SJSA1 (cell line): ENCODE measurements at places on chromosomes 6 and 20. TPM values are rescaled to one million over a fixed set of nuclear protein-coding genes. Genes with fewer than 3 reads are reported as not detected.

HUS1B gene
- 3.3 TPM in 1 of 2 replicates, not detected in the other for total RNA-seq

DNA sequence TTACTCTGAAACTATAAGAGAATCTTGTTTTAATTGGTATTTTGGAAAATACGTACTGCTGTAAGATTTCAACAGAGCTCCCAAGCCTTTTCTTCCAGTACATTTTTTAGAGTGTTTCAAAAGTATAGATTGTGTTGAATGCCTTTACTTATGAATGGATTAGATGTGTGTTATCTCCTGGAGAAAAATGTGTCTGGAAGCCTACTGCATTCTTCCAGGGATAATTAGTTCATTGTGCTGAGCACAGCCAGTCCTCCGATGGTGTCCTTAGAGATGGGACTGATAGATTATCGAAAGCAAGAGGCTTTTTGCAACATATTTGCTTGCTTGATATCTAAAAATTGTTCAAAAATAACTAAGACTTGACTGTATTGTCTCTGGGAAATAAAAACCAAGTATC is 114.2 kb downstream of the PLEKHG1 start:
- H3K36me3 ChIP-seq = no peaks in the 10 kb centered on the region
- no peak for DNase-seq
- H3K27ac ChIP-seq = no peak overlapping the region
- no peaks in the 10 kb centered on the region for H3K4me1 ChIP-seq

DNA sequence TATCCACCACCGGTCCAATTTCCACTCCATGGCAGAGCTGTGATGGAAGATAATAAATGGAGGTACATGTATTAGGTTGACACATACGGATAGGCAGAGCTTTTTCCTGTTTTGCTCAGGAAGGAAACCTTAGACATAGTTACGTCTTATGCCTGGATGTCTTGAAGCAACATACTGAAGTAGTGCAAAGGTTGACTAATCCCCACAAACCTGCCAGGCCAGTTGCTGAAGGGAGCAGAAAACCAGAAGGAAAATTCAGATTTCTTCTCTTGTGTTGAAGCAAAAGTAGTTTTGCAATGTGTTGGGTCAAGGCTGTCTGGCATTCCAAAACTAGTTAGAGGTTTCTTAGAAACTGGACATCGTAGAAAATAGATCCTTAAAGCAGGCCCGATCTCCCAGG is 68.7 kb downstream of the PHACTR1 start:
- no peaks in the 10 kb centered on the region for H3K4me1 ChIP-seq
- H3K36me3 ChIP-seq = no peaks in the 10 kb centered on the region
- H3K27ac ChIP-seq = no peak overlapping the region
- no peak for DNase-seq

GRCh38 chr20:35088231-35089145 is 4.1 kb downstream of the TRPC4AP start:
- no peak for DNase-seq
- H3K4me1 ChIP-seq = peaks cover 19% of the 10 kb centered on the region

DNA sequence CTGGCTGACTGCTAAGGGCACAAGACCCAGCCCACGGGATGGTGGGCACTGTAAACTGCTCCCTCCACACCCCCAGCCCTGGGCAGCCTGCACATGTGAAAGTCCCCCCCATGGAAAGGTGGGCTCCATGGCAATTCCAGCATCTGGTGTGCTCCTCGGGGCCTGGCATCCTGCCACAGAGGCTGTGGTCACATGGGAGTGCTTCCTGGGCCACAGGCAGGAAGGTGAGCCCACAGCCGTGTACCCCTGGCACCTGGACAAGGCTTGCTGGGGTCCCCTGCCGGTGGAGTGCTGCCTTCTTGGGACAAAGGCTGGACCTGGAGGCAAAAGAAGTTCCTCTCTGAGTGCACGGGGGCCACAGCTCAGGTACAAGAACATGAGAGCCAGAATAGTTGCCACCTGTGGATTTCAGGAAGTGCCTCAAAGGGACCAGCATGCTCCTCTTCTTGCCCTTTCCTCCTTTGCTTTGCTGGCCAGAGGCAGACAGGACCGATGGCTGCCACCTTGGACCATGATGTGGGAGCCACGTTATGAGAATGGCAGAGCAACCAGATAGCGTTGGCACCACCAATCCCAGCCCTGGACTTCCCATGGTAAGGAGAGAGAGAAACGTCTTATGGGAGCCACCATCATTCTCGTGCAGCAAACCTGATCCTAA is 120.2 kb upstream of the MLN start:
- H3K4me1 ChIP-seq = no peaks in the 10 kb centered on the region
- no peak overlapping the region for H3K4me3 ChIP-seq
- DNase-seq = no peak
- no peaks in the 10 kb centered on the region for H3K36me3 ChIP-seq
- no peak overlapping the region for H3K27ac ChIP-seq

- peaks cover 2% of the 10 kb centered on the region for H3K36me3 ChIP-seq
- no peak overlapping the region for H3K4me3 ChIP-seq
- H3K27ac ChIP-seq = peak overlapping the region; percentile 58; the same call in 1 of the 2 replicates
Measured at GRCh38 chr6:163531122-163531521, 116.6 kb downstream of the QKI start.

DNA sequence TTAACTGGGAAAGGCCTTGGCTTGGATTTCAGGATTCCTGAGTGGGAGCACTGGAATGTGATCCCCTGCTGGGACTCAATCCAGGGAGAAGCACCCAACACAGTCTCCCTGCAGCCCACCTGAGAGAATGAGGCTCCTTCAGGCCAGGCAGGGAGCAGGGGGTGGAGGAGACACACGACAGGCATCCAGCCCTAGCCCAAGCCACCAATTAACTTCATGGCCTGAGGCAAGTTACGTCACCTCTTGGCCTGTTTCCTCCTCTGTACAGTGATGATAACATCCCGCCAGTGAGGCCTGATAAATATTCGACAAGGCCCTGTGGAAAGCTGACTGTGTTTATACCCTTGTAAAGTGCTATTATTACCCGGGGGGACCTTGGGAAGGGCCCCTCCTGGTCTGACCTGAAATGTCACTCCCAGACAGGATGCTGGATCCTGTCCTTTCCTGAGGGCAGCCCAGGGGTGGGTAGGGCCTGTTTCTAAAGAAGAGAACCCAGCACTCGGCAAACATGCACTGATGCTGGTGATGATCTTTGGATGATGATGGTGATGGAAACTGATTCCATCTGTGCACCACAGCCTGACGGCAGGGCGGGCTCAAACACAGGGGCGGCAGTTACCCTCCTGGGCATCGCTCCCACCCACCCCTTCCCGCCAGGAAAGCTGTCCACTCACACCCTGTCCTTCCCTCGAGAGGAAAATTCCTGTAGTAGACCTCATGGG is 12.4 kb downstream of the FRS3 start:
- H3K4me3 ChIP-seq = no peak overlapping the region
- DNase-seq = no peak
- no peaks in the 10 kb centered on the region for H3K27me3 ChIP-seq
- peaks cover 10% of the 10 kb centered on the region for H3K36me3 ChIP-seq
- no peaks in the 10 kb centered on the region for H3K4me1 ChIP-seq

DNA sequence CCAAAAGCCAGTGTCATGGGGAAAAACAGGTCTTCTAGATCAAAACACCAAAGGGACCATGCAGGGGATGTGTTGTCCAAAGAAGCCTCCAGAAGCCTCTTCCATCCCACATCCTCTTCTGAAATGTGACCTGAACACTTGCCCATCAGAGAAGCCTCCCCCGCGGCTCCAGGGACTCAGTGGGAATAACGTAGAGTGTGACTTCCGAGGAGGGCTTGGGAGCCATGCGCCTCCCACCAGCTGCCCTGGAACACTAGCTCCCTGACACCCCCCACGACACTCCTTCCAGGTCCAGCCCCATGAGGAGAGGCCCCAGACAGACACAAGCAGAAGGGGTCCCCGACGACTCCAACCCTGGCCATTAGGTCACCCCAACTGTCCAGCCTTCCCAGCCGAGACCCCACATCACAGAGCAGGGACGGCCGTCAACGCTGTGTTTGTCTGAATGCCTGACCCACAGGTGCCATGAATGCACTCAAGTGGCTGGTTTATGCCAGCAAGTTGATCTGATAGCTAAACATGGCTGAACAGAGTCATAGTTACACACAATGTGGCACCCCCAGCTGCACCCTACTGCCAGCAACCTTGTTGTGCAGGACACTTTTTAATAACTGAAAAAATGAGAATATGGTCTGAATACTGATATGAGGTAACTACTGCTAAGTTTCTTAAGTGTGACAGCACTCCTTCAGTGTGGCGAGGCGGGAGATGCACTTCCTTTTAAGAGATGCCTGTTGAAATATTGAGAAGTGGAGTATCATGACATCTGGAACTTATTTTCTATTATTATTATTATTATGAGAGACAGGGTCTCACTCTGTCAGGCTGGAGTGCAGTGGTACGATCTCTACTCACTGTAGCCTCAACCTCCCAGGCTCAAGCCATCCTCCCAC is 58.0 kb downstream of the GINS1 start:
- DNase-seq = no peak
- H3K27me3 ChIP-seq = no peaks in the 10 kb centered on the region
- H3K4me1 ChIP-seq = no peaks in the 10 kb centered on the region
- H3K27ac ChIP-seq = no peak overlapping the region
- H3K36me3 ChIP-seq = peaks cover 38% of the 10 kb centered on the region

- DNase-seq = no peak
- H3K4me1 ChIP-seq = peaks cover 8% of the 10 kb centered on the region
- H3K4me3 ChIP-seq = no peak overlapping the region
- H3K36me3 ChIP-seq = no peaks in the 10 kb centered on the region
- peaks cover 4% of the 10 kb centered on the region; the same call in 1 of the 2 replicates for H3K27me3 ChIP-seq
Measured at GRCh38 chr6:106381881-106382280, 21.4 kb downstream of the CRYBG1 start.

- H3K36me3 ChIP-seq = no peaks in the 10 kb centered on the region
- H3K27ac ChIP-seq = no peak overlapping the region
- DNase-seq = no peak
- no peaks in the 10 kb centered on the region for H3K27me3 ChIP-seq
Measured at GRCh38 chr6:123841067-123841896, 37.6 kb downstream of the NKAIN2 start.

GRCh38 chr6:89952686-89953085 is 58.4 kb downstream of the GJA10 start:
- peaks cover 39% of the 10 kb centered on the region for H3K4me1 ChIP-seq
- H3K36me3 ChIP-seq = no peaks in the 10 kb centered on the region
- peak overlapping the region; percentile 76 for H3K27ac ChIP-seq
- H3K4me3 ChIP-seq = no peak overlapping the region
- DNase-seq = peak; percentile 79
- H3K27me3 ChIP-seq = no peaks in the 10 kb centered on the region
